Tibial nerve (tissue), 4 donors: ENCODE measurements at places on chromosomes 4 and X. TPM values are rescaled to one million over a fixed set of nuclear protein-coding genes. Genes with fewer than 3 reads are reported as not detected.

The STATH gene
- total RNA-seq = not detected

GRCh38 chr4:110632506-110633357, 9.9 kb upstream of the PITX2 start:
- no peak for DNase-seq

The ASMT gene
- total RNA-seq = 0.63 TPM

DNA sequence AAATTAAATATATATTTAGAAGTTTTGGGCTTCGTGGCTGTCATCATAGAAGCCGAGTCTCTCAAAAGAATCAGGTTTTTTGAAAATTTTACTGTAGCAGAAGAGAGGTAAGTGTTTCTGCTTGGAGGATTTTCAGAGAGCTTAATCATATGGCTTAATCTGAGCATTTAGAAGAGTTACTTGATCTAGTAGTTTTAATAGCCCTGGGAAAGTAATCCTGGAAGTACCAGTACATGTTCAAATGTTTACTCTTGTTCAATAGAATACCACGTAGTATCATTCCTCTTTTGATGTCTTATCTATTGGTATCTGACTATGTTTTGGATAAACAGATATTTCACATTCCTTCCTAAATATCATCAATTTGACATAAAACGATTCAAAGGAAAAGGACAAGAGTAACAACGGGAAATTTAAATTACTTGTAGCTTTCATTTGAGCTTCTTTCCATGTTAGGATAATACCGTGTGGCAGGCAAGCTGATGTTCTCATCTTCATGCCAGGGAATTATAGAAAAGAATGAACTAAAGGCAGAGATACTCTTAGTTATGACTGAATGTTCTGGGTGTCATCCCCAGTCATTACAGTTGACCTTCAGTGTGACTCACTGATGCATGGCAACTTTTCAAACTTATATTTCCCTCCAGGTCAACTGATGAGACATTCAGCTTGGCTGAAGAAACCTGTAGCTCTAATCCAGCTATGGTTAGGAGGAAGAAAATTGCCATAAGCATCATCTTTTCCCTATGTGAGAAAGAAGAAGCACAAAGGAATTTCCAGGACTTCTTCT, 89.8 kb downstream of the FNIP2 start:
- DNase-seq = no peak

The GPR50 gene
- not detected for total RNA-seq

The P2RY4 gene
- total RNA-seq = 0.84 TPM
